Thoracic aorta endothelial cell (primary cell): ENCODE measurements at places on chromosomes 16 and 17. TPM values are rescaled to one million over a fixed set of nuclear protein-coding genes. Genes with fewer than 3 reads are reported as not detected.

The ATF7IP2 gene
- 11.0 and 16.7 TPM in 2 replicates for total RNA-seq

The POLR2A gene
- 110 and 117 TPM in 2 replicates for total RNA-seq

The ZNF200 gene
- total RNA-seq, result 11.2 and 14.1 TPM in 2 replicates

The SLC47A2 gene
- not detected in 2 replicates for total RNA-seq

The SPATA22 gene
- total RNA-seq, result 0.40 and 0.65 TPM in 2 replicates

The LYRM9 gene
- total RNA-seq, result 2.8 TPM in 2 replicates

The KRTAP9-4 gene
- total RNA-seq, result not detected in 2 replicates
